ENCODE measurements at places on chromosomes 1 and 21.

DNA sequence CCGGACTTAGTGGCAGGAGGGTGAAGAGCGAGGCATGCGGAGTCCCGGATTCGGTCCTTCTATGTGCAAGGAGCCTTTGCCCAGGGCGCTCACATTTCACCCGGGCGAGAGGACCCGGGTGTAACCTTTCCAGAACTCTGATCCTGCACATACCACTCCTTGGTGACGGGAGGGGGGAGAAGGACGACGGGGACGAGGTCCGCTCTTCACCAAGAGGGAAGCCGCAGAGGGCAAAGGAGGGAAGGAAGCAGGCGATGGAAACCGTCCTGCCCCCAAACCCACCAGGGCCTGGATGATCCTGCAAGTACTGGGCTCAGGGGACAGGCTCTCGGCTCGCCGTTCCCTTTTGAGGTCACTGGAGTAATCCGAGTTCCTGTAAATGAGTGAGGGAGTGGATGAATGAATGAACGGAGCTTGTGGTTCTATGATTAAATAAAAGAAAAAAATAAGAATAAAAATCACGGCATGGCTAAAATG lies 993 bp downstream of the SYPL2 start:
- no peak for DNase-seq

GRCh38 chr1:220067269-220068204 lies 21.2 kb upstream of the EPRS1 start:
- no peak for DNase-seq

DNA sequence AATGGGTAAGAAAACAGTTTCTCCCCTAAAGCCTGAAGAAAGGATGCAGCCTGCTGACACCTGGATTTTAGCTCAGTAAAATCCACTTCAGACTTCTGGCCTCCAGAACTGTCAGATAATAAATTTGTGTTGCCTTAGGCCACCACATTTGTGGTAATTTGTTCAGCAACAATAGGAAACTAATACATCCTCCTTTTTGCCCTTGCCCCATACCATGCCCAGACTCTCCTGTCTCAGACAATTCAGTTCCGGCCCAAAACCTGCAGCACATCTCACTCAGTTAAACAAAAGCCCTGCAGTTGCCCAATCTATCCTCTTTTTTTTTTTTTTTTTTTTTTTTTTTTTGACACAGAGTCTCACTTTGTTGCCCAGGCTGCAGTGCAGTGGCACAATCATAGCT lies 25.8 kb downstream of the SMIM12 start:
- DNase-seq: no peak

DNA sequence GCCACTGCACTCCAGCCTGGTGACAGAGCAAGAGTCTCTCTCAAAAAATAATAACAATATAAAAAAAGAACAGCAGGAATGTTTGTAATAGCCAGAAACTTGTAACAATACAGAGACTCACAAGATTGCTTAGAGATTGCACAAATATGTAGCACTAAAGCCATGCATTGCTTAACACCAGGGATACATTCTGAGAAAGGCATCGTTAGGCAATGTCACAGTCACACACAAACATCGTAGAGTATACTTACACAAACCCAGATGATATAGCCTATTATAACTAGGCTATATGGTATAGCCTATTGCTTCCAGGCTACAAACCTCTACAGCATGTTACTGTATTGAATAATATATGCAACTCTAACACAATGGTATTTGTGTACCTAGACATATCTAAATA lies 45.3 kb downstream of the GPATCH2 start:
- DNase-seq: no peak

DNA sequence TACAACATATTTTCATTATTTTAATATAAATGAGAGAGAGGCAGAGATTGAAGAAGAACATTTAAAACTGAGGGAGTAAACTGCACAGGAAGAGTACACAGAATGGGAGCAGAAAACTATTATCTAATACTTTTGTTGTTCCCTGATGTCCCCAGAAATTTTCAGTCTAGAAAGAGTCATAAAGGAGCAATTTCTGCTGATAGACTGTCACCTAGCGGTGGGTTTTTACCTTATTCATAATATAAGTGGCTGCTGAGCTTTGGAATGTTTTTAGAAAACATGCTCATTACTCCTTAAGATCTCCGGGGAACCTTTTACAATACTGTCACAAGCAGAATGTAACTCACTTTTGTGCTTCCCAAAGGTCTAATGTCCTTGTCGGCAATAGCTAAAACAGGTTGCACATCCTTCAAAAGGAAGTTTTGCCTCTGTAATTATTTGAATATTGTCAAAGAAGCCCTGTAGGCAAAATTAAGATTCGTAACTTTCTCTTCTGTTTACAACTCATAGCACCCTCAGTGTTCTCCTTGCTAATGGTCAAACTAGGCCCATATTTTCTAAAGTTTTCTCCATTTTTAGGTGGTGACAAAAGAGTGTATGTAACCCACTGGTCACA lies 4.9 kb upstream of the NPL start:
- no peak for DNase-seq

GRCh38 chr1:234716908-234717375 lies 107.0 kb upstream of the IRF2BP2 start:
- no peak for DNase-seq

DNA sequence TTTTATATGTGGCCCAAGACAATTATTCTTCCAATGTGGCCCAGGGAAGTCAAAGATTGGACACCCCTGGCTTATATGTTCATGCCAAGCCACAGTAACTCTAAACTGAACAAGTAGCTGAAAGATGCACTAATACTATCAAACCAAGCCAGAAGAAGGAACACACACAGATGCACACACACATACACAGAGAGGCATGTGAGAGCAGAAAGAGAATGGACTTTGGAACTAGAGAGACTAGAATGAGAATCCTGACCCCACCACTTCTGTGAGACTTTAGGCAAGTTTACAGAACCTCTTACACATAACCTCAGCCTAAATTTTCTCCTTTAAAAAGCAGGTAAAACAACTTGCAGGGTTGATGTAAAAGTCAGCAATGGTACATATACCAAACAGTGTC lies 11.2 kb upstream of the TMEM81 start:
- no peak for DNase-seq
